Mucosa of descending colon (tissue), 3 donors: ENCODE measurements at places on chromosomes 12 and 14.

GRCh38 chr12:14408208-14408607 lies 42.7 kb downstream of the ATF7IP start:
- DNase-seq, result no peak

- no peak for DNase-seq
These were observed 306.6 kb downstream of the DAD1 start for GRCh38 chr14:22282417-22282816.

DNA sequence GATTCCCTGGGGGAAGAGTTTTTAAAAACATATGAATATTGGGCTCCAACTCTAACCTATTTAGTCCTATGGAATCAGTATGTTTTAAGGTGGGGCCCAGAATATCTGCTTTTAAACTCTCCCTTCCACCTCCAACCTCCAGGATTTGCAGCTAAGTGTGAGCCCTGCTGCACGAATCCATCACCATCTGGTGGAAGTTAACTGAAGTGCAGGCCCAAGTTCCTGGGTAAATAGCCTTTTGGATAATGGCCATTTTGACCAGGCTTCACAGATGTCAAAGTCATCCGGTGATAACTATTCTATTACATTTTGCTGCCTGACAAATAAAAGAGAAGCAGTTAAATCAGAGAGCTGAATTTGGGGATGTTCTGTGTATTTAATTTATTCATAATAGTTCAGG lies 58.1 kb upstream of the RMST start:
- no peak for DNase-seq

- DNase-seq, result no peak
These were observed 64.7 kb upstream of the ESRRB start for GRCh38 chr14:76311079-76311758.

- no peak for DNase-seq
These were observed 315.3 kb downstream of the ZFP36L1 start for GRCh38 chr14:68477461-68478085.

GRCh38 chr14:105908006-105908405 lies 381.6 kb downstream of the TMEM121 start:
- DNase-seq, result no peak

- DNase-seq, result no peak
These were observed 759.7 kb downstream of the GALC start for GRCh38 chr14:87233266-87233665.

DNA sequence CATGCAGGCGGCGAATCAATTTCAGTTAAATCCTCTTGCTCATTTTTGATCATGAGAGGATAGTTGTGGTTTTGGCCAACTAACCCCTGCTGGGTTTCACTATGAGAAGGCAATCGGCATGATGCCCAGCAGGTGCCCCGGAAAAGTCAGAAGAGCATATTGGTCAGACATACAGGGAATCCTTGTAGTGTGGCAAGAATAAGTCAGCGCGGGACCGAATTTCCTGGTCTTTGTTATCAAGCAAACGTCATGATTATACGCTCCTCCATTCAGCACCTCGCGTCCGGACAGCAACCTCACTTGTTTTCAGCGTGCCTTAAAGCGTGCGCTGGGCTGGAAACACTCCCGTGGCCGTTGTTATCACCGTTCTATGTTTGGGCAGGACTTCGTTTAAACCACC lies 1.8 kb downstream of the TBC1D30 start:
- peak; percentile 60 for DNase-seq

- no peak for DNase-seq
These were observed 86.3 kb downstream of the LRP6 start for GRCh38 chr12:12180575-12180974.

- DNase-seq, result no peak
These were observed 13.3 kb downstream of the BEST3 start for GRCh38 chr12:69685810-69686209.

GRCh38 chr12:49097381-49097780 lies 2.8 kb upstream of the DHH start:
- DNase-seq, result no peak

GRCh38 chr14:32474478-32475195 lies 145.5 kb downstream of the AKAP6 start:
- DNase-seq, result no peak

- no peak for DNase-seq
These were observed 41.6 kb downstream of the SMUG1 start for GRCh38 chr12:54147186-54147585.

GRCh38 chr14:104735830-104736642 lies 12.0 kb downstream of the ADSS1 start:
- no peak for DNase-seq

- no peak for DNase-seq
These were observed 96.3 kb upstream of the BBS10 start for GRCh38 chr12:76444408-76444984.

- DNase-seq, result no peak
These were observed 45.4 kb upstream of the USP15 start for GRCh38 chr12:62214846-62215245.

- peak; percentile 64 for DNase-seq
These were observed 29.9 kb downstream of the HSPB8 start for GRCh38 chr12:119208626-119209061.

- no peak for DNase-seq
These were observed 202.5 kb upstream of the LRIG3 start for GRCh38 chr12:59122784-59123183.

- peak; percentile 83 for DNase-seq
These were observed 44.7 kb upstream of the ATP23 start for GRCh38 chr12:57896434-57897201.

DNA sequence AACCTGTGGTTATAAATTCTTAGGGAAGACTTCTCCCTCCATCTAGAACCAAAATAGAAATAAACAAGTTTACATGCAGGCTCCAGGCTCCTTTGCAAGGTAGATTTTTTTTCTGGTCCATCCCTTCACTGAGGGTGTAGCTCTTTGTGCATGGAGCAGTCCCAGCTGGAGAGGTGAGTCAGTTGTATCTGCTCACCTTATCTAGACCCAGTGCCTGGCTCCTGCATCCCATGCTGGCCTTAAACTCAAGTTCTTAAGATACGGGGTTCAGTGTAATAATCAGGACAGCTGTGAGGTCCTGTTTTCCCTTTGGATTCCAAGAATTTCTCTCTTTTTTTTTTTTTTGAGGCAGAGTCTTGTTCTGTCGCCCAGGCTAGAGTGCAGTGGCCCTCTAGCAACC lies 14.8 kb downstream of the ATP6V0A2 start:
- no peak for DNase-seq

DNA sequence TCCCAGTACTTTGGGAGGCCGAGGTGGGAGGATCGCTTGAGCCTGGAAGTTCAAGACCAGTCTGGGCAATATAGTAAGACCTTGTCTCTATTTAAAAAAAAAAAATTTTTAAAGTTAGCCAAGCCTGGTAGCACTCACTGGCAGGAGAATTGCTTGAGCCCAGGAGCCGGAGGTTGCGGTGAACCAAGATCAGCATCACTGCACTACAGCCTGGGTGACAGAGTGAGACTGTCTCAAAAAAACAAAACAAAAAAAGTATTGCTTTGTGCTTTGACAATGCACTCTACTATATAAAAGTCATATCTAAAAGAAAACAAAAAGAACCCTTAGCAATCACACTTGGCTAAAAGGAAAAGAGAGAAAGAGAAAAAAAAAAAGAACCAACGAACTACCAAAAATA lies 26.8 kb downstream of the GNPTAB start:
- DNase-seq, result no peak

DNA sequence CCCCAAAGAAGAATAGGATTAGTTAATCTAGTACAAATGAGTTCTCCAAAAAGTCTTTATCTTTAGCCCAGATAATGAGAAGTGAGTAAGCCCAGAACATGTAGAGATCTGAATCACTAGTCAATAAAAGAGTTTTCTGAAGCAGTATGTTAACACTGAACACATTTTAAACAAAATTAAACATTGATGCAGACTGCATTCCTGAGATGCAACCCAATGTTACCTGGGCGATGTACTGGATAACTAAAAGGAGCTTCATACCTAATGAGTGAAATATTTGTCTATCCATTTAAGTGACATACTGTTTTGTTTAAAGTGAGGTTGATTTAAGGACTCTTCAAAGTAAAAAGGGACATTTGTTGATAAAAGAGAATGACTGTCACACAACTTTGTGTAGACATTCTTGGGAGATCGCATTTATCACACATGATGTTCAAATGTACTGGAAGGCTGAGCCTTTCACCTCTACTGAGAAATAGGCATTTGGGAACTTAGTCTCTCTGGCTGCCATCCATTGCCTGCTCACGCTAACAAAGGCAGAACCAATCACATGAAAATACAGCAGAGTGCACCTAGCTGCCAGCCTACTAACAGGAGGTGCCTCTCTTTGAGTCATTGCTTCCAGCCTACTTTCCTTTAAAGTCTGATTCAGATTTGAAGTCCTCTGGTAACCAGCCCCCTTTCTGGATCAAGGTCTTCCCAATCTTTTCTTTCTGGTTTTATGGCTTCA lies 287.7 kb downstream of the BTG1 start:
- no peak for DNase-seq

DNA sequence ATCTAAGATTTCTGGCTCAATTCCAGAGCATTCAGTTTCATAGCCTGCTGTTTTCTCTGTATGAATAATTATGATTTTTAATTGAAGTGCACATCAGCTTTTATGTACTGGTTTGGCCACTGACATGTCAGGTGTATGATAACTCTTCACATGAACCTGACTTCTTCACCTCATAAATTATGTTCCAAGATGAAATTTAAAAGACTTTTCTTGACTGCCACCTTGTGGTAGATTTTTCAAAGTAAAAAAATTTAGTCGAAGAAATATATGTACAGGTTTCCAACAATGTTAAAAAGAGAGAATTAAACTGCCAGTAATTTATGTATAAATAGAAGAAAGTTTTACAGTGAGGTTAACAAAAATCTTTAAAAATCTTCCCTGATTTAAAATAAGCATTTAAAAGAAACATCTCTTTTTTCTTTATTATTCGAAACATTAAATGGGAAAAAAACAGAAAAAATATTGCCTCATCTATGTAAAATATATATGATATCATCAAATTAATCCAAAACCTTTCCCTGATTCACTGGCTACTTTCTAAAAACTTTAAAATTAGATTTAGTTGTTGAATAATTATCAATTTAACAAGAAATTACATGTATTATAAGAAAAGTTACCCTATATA lies 124.9 kb upstream of the ATXN7L3B start:
- DNase-seq, result no peak

GRCh38 chr12:130970908-130971233 lies 17.2 kb downstream of the ADGRD1 start:
- DNase-seq, result no peak

DNA sequence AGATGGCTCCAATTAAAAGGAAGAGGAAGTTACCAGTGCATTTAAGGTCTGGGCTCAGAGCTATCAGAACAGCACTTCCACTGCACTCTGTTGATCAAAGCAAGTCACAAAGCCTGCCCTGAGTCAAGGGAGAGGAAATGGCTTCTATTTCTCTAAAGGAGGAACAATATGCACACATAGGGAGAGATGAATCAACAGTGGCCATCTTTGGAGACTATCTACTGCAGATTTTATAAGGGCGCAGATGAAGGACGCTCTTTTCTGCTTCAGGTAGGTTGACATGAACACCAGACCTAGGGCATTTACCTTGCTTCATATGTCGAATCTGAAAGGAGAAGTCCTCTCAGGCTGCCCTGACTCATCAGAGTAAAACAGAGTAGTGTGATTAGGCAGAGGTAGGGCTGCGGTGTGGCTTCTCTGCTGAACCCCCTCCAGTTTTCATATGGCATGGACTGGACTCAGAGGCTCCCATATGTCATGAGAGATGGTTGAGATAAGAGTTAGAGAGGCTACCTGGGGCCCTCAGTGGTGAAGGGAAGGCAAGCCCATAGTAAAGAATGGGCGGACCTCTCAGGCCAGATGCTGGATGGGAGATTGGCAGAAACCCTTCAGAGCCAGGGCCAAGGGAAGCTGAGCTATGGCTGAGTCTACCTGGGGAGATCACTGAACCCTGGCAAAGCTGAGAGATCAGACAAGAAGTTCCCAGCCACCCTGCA lies 84.4 kb downstream of the ARF6 start:
- no peak for DNase-seq

- DNase-seq, result peak; percentile 12
These were observed 218.9 kb upstream of the CDKN3 start for GRCh38 chr14:54177641-54178621.

DNA sequence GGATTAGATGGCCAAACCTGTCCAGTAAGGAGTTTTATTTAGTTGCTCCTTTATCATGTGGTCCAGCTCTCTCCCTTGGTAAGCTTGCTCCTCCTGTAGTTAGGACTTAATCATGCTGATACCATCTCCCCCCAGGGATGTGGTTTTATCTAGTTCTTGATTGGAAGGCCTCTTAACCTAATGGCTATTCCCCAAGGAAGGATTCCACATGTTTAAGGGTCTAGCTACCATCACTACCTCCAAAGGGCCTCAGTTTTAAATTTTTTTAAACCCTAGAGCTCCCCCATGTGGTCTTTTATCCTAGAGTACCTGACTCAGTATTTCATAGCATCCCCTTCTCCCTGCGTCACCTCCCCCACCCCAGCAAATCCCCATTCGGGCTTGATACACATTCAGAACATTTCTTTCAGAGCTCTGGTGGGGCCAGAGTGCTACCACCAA lies 22.5 kb downstream of the MAP3K12 start:
- no peak for DNase-seq

DNA sequence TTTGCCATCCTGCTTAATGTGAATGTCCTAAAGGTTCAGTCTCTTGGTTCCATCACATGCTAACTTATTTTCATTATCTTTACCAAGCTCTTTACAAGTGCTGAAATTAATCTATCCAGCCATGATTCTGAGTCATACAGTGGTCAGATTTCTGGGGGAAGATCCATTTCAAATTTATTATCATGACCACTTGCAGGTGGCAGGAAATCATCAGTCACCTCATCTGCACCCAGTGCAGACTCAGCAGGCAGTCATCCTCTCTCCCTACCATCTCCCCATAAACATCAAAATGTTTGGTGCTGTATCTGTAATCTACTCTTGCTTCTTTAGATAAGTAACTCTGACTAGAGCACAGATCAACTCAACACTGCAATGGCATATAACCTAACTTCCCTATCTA lies 23.5 kb downstream of the ATG14 start:
- DNase-seq, result no peak

DNA sequence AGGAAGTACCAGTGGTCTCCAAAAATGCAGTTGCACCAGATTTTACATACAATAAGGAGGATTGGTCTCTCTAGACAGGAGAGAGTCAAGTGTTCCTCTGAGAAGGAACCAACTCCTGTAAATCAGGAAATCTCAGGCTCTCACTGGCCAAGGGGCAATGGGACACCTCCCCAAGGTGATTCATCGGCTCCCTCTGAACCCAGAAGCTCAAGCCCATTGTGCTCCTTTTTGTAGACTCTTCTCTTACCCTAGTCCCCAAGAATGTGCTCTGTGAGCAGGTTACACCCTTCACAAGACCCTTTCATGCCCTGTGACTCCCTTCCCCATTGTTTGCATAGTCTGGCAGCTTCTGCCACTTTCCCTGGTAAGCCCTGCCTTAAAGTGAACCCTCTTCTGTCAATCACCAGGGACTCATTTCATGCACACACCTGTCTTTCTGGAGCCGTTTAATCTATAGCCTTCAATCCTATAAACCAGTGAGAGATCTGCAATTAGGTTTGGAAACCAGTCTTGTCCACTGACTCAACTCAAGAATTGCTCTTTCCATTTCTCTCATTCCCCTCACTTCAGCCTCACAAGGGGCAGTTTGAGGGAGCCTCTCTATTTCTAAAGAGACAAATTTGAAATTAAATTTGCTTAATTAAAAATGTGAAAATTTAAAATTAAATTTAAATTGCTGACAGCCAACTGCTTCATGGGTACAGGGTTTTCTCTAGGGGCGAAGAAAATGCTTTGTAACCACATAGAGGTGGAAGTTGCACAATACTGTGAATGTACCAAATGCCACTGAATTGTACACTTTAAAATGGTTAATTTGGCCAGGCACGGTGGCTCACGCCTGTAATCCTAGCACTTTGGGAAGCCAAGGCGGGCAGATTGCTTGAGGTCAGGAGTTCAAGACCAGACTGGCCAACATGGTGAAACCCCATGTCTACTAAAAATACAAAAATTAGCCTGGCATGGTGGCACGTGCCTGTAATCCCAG lies 38.3 kb upstream of the LTA4H start:
- no peak for DNase-seq
